ENCODE measurements at places on chromosomes 6 and 20.

DNA sequence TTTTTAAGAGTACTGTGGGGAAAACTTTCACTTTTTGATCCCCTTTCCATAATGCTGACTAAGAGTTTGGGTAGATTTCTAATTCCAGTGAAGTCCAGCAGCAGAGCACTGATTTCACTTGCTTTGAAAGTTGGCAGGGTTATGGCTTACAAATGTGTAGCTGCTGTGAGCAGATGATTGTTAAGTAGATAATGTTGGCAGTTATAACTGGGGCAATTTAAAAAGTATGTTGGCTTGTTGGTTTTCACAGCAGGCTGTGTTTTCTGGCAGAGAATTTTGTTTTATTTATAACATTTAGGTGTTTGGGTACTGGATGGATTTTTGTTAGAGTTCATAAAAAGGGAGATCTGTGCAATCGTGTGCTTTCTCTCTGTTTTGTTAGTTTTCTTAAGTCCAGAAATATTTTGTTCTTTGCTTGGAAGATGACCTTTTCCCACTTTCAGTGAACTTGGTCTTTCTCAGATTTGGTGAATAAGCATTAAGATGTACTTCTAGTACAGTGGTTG is 31.4 kb downstream of the AFDN start:
- peaks cover 54% of the 10 kb centered on the region for H3K4me1 ChIP-seq
- H3K27ac ChIP-seq, result peak overlapping the region; percentile 76
- H3K4me3 ChIP-seq, result peak overlapping the region; percentile 44

- H3K27ac ChIP-seq, result peak overlapping the region; percentile 98
- peak; percentile 64 for DNase-seq
- peaks cover 8% of the 10 kb centered on the region for H3K27me3 ChIP-seq
- peaks cover 45% of the 10 kb centered on the region for H3K36me3 ChIP-seq
- peaks cover 52% of the 10 kb centered on the region for H3K4me1 ChIP-seq
- peak overlapping the region; percentile 98 for H3K4me3 ChIP-seq
These were observed 719 bp downstream of the HSP90AB1 start for GRCh38 chr6:44247338-44248302.

DNA sequence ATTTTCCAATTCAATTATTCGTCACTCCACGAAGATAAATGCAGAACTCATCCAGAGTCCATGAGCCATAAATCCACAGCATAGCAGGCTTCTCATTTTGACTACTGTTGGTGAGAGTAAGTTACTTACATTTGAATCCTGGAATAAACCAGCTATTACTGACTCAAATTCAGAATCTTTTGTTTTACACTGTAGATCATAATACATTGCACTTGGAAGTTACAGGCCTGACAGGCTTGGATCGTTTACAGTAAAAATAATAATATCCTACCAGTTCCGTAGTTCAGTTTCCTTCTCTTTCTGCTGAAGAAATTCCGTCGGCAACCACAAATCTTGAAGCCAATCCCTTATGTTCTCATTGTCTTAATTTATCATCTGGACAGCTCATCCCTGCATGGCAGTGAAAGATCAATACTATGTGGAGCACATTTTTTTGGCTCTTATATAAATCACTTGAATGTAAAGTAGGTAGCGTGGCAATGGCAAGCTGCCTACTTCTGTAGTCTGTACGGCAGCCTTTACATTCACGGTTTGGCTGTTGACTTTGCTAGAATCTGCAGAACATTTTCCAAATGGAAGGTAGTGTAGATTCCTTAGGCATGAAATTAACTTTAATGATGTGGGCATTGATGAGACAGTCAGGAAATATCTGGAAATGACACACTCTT is 142.9 kb downstream of the WDR27 start:
- peaks cover 50% of the 10 kb centered on the region for H3K36me3 ChIP-seq
- H3K4me3 ChIP-seq, result no peak overlapping the region
- H3K27ac ChIP-seq, result no peak overlapping the region
- no peak for DNase-seq
- H3K27me3 ChIP-seq, result peaks cover 3% of the 10 kb centered on the region
- H3K4me1 ChIP-seq, result peaks cover 2% of the 10 kb centered on the region

GRCh38 chr20:37245216-37246150 is 16.1 kb downstream of the GHRH start:
- peaks cover 15% of the 10 kb centered on the region for H3K4me1 ChIP-seq
- H3K27ac ChIP-seq, result peak overlapping the region; percentile 77
- no peak overlapping the region for H3K4me3 ChIP-seq
- peaks cover 40% of the 10 kb centered on the region for H3K36me3 ChIP-seq
- no peak for DNase-seq
- H3K27me3 ChIP-seq, result no peaks in the 10 kb centered on the region

DNA sequence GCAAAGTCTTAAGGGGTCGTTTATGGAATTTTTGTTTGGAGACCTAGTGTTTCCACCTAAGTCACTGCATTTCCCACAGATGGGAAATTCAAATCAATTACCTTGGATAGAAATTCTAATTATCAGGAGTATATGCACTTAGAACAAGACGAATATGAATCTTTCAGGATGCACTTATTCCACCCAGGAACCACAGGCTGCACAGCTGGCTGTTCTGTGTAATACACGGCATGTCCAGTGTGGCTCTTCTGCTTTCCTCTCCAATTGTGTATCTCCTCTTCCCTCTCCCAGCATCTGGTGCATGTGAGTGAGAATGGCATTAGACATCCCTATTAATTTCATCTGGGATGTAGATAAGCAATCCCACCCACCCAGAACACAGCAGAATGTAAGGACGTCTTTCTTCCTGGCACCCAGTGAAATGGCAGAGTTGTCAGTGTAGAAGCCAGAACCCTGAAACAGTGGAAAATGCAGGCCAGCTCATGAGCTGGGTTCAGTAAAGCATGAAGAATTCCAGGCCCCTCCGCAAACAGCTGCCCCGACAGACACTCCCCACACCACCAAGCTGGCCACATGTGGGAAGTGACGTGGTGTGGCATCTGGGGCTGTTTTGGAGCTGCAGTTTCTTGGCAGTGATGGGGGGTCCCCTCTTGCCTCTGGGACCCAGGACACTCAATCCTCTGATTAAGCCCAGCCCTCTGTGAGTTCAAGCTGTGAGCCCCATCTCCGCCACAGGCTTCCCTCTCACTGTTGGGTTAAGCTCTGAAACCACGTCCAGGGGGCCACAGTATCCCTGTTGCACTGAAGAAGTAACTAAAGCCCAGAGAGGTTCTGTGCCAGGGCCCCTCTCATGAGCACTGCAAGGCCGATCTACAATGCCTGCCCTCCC is 180.1 kb upstream of the CST7 start:
- no peaks in the 10 kb centered on the region for H3K36me3 ChIP-seq
- no peak overlapping the region for H3K4me3 ChIP-seq
- H3K27me3 ChIP-seq, result peaks cover 19% of the 10 kb centered on the region
- DNase-seq, result no peak

GRCh38 chr20:2337142-2337541 is 41.3 kb downstream of the TGM3 start:
- H3K36me3 ChIP-seq, result no peaks in the 10 kb centered on the region
- H3K27me3 ChIP-seq, result peaks cover 10% of the 10 kb centered on the region
- H3K4me3 ChIP-seq, result no peak overlapping the region
- no peak overlapping the region for H3K27ac ChIP-seq
- no peak for DNase-seq
- peaks cover 19% of the 10 kb centered on the region for H3K4me1 ChIP-seq

GRCh38 chr20:13102694-13103093 is 93.9 kb downstream of the SPTLC3 start:
- no peaks in the 10 kb centered on the region for H3K36me3 ChIP-seq
- no peak overlapping the region for H3K4me3 ChIP-seq
- peaks cover 29% of the 10 kb centered on the region for H3K4me1 ChIP-seq

DNA sequence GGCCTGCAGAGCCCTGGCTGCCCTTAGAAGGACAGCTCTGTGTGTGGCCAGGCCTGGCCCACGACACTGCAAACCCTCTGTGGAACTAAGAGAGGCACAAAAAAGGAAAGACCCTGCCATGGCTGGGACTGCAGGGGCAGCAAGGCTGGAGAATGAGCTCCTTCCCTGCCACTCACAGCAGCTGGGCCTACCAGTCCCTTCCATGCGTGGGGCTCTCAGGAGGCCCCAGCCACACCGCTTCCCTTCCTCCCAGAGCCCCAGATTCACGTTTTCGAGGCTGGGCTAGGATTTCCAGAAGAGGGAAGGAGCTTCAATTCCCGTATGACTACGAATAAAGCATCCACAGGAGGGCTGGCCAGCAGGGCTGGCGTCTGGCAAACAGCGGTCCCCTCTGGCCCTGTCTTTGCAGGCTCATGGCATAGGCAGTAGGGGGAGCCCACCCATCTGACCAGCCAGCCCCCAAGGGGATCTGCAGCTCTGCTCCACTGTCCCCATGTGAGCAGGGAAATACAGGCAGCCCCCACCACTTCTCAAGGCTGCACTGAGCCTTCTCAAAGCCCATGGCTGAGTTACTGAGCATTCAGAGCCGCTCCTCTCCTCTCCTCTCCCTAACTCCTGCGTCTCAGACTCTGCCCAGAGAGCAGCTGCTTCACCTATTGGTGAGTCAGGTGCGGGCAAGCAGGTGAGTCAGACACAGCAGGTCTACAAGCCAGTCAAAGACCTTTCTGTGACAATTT is 53.1 kb downstream of the NINL start:
- peaks cover 24% of the 10 kb centered on the region for H3K4me1 ChIP-seq
- peaks cover 64% of the 10 kb centered on the region for H3K36me3 ChIP-seq
- no peak overlapping the region for H3K27ac ChIP-seq
- H3K27me3 ChIP-seq, result no peaks in the 10 kb centered on the region
- DNase-seq, result no peak

- no peaks in the 10 kb centered on the region for H3K36me3 ChIP-seq
- H3K4me1 ChIP-seq, result peaks cover 54% of the 10 kb centered on the region
- H3K27ac ChIP-seq, result no peak overlapping the region
- H3K4me3 ChIP-seq, result no peak overlapping the region
- no peak for DNase-seq
These were observed 38.8 kb upstream of the SIRPA start for GRCh38 chr20:1856424-1856823.

DNA sequence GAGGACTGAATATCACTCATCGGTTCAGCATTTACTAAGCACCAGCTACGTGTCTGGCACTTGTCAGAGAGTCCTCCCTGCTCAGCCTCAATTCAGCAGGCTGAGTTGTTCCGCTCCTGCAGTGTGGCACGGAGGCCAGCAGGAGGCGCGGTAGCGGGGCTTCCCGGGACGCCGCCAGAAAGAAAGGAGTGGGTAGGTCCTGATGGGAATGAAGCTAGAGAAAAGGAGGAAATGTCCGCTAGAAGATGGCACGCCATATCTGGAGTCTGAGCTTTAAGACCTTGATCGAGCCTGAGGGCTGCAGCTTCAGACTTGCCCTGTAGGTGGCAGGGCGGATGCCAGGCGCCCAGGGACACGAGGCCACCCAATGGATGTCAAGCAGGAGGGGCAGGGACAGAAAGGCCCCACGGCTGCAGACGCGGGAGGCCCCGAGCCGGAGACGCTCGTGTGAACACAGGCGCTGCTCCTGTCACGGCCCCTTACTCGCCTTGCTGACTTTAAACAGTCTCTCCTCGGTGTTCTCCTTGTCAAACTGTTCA is 18.7 kb downstream of the SERPINB6 start:
- no peak overlapping the region for H3K27ac ChIP-seq
- H3K4me3 ChIP-seq, result peak overlapping the region; percentile 43
- peaks cover 7% of the 10 kb centered on the region for H3K27me3 ChIP-seq
- H3K4me1 ChIP-seq, result peaks cover 42% of the 10 kb centered on the region
- H3K36me3 ChIP-seq, result peaks cover 12% of the 10 kb centered on the region

DNA sequence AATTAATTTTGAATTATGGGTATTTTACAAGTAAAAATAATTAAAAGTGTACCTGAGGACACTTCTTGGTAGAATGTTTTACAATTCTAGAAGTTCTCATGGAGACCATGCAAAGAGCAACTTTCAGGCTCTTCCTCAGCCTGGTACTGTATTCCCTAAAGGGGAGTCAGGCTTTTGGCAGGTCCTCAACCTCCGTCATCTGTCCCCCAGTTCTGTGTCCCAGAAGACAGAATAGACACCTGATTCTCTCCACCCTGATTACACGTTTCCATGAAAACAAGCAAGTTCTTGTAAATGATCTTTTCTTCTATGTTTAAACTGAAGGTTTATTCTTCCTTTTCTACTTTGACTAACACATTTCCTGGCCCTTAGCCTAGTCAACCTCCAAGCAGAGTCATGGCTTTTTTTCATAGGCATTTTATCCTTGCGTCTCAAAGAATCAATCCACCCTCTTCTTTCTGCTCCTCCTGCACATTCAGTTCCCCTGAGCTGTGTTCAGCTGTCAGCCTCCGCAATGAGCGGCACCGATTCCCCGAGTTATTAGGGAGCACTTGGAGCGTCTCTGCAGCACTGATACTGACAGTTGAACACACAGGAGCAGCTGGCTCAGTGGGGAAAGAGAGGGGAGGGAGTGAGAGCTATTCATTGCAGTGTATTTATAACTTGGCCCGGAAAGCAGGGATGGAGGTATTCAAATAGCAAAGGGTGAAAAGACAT is 1082.4 kb upstream of the MAP3K7 start:
- H3K36me3 ChIP-seq, result no peaks in the 10 kb centered on the region
- no peaks in the 10 kb centered on the region for H3K4me1 ChIP-seq
- no peak overlapping the region for H3K4me3 ChIP-seq
- no peaks in the 10 kb centered on the region for H3K27me3 ChIP-seq
- H3K27ac ChIP-seq, result no peak overlapping the region

GRCh38 chr20:1803932-1804501 is 91.2 kb upstream of the SIRPA start:
- H3K4me1 ChIP-seq, result peaks cover 56% of the 10 kb centered on the region
- no peak for DNase-seq
- peaks cover 3% of the 10 kb centered on the region for H3K27me3 ChIP-seq
- H3K36me3 ChIP-seq, result no peaks in the 10 kb centered on the region
- no peak overlapping the region for H3K27ac ChIP-seq
- H3K4me3 ChIP-seq, result peak overlapping the region; percentile 80

DNA sequence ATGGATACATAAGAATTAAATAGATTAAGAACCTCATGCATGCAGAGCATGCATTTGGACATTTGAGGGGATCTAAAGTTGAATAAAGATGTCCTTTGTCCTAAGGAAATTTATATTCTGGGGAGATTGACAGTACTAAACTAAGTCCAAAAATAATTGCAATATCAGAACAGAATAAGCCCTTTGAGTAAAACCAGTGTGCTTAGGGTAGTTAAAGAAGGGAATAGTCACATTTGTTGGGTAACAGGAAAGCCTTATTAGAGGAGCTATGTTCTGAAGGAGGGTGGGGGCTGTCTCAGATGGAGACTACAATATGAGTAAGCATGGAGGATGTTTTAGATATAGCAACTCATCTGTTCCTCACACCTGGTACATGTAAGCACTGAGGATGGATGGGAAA is 35.8 kb downstream of the CDC5L start:
- H3K4me1 ChIP-seq, result no peaks in the 10 kb centered on the region
- H3K4me3 ChIP-seq, result no peak overlapping the region
- peaks cover 67% of the 10 kb centered on the region for H3K36me3 ChIP-seq

All from nephron progenitor cell (in vitro differentiated cells).